ENCODE measurements at places on chromosomes 7 and 10. TPM values are rescaled to one million over a fixed set of nuclear protein-coding genes. Genes with fewer than 3 reads are reported as not detected.

GPR158 gene
- 0.52 TPM for total RNA-seq

LIPN gene
- total RNA-seq: not detected

BLNK gene
- 1.6 TPM for total RNA-seq

SLC18A3 gene
- not detected for total RNA-seq

Measured in skeletal muscle tissue (tissue), 5 donors.